AG04450 (cell line): ENCODE measurements at places on chromosomes 7 and 10.

- no peak for DNase-seq
These were observed 42.6 kb downstream of the ZNF273 start for GRCh38 chr7:64945503-64946175.

DNA sequence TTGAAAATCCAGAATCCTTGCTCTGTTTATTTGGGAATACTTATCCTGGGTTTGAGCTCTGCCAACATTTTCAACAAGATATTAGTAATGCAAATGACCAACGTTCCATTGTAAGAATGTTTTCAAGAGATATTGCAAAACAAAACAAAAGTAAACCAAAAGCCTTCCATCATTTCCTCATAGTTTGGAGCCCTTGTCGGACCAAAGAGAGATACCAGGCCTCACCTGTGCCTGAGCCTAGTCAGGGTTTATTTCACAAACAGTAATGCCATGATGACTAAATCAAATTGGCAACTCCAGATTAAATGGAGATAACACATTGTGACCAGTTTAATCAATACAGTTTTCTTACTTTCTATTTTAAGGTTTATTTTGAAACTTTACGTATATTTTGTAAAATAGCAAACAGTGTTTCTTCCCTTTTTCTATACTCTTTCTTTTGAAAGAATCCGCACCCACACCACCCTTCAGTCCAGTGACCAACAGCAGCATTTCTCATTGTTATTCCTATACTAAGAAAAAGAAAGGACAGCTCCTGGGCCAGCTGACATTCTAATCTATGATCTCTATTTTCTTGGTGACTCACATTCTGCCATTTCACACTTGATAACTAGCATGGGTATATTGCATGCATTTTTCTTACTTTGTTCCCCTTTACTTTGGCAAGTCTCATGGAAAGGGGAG lies 168.5 kb upstream of the MEOX2 start:
- DNase-seq = no peak

- DNase-seq = no peak
These were observed 224.4 kb downstream of the USP6NL start for GRCh38 chr10:11387044-11387443.

GRCh38 chr7:1698951-1699350 lies 28.9 kb downstream of the ELFN1 start:
- no peak for DNase-seq

- DNase-seq = no peak
These were observed 158.3 kb upstream of the KCND2 start for GRCh38 chr7:120114626-120115025.

DNA sequence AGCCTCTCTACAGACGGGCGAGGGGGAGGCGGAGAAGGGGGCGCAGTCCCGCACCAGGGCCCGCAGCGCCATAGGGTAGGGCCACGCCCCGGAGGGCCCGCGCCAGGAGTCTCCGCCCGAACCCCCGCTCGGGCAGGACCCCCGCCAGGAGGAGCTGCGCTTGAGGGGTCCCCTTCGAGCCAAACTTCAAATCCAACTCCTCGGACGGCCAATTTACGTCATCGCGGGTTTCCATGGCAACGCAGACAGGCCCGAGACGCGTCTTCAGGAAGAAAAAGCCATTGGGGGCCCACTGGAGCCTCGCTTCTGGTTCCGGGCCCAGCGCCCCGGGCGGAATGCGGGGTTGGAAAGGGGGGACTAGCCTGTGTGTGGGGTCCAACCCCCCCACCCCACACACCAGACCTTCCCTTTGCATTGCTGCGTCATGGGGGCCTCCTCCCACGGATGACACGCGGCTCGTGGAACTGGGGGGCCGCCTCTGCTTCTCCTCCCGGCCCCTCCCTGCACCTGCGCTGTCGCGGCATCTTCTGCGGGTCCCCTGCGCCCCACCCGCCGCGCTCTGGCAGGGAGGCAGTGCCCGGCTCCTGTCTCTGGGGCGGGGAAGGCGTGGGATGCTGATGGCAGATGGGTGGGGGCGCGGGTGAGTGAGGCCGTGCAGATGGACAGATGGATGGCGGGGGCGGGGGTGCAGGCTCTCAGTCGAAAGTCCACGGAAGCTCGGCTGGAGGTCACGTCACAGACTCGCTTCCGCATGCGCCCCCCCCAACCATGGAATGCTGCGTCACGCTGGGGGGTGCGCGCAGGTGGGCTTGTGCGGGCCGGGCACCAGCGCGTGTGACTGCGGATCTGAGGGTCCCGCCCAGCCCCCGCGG lies 1.2 kb downstream of the CALY start:
- no peak for DNase-seq

DNA sequence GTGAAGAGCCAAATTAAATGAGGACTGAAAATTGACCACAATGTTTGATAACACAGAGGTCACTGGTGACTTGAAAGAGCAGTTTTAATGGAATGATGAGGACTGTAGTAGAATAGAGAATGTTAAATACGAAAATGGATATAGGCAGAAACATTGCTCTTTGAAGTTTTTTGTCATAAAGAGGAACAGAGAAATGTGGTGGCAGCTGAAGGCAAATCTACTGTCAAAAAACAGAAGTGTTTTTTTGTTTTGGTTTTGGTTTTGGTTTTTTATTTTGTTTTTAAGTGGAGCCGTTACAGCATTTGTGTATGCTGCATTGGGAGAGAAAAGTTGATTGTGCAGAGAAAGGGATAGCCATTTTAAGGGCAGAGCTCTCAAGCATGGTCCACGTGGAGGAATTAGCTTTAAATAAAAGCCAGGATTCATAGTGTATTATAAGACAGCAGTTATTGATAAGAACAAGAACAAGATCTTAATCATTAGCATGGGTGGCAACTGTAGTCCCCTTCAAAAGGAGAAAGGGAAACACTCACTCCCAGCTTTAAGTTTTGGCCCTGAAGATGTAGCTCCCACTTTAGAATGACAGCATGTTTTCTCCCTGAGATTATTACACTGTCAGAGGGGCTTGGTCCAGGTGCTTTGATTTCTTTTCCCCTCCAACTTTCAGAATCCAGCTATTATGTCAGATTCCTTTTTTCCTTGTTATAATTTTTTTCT lies 156.7 kb upstream of the BET1 start:
- DNase-seq = no peak

DNA sequence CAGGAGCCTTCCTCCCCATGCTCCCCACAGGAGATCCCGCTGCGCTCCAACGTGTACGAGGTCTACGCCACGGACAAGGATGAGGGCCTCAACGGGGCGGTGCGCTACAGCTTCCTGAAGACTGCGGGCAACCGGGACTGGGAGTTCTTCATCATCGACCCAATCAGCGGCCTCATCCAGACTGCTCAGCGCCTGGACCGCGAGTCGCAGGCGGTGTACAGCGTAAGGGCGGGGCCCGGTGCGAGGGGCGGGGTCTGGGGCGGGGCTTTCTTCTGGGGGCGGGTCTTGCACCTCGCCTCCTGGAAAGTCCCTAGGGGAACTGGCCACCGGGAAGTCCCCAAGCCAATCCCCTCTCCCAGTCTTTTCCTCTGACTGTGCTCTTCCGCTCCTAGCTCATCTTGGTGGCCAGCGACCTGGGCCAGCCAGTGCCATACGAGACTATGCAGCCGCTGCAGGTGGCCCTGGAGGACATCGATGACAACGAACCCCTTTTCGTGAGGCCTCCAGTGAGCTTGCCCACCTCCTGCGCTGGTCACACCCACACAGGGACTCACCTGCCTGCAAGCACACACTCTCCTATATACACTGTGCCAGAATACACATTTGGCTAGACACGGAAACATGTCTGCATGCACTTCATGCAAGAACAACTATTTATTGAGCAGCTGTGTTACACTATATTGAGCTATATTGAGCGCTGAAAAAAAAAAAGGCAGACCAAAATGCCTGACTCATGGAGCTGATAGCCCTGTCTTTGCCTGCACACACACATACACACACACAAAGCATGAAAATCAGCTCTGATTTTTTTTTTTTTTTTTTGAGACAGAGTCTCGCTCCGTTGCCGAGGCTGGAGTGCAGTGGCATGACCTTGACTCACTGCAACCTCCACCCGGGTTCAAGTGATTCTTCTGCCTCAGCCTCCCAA lies 32.7 kb upstream of the VSIR start:
- no peak for DNase-seq

DNA sequence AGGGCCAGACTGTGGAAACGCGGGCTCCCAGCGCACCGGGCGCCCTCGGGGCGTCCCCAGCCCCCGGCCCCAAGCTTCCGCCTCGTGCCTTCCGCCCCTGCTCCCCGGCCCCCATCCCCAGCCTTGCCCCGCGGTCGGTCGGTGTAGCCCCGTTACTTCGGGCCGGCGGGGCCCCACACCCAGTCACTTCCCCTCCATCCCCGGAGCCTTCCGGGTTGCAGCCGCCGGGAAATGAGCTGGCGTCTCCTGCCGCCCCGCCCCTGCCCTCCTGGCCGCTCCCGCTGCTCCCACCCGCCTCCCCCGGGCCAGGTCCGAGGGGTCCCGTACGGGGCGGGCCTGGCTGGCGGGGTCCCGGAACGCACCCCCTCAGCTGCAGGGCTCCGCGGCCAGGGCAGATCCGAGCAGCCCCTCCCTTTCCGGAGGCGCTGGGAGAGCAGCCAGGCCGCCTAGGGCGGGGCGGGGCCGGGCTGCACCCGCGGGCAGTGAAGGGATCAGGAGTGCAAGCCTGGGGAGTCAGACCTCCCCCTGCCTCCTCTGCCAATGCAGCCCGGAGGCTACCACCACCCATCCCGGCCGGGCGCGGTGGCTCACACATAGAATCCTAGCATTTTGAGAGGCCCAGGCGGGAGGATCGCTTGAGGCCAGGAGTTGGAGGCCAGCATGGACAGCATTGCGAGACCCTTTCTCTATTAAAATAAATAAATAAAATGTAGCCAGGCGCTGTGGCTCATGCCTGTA lies 709 bp downstream of the ARPC1B start:
- DNase-seq = no peak

- no peak for DNase-seq
These were observed 282.4 kb downstream of the SORCS3 start for GRCh38 chr10:104923501-104923900.

DNA sequence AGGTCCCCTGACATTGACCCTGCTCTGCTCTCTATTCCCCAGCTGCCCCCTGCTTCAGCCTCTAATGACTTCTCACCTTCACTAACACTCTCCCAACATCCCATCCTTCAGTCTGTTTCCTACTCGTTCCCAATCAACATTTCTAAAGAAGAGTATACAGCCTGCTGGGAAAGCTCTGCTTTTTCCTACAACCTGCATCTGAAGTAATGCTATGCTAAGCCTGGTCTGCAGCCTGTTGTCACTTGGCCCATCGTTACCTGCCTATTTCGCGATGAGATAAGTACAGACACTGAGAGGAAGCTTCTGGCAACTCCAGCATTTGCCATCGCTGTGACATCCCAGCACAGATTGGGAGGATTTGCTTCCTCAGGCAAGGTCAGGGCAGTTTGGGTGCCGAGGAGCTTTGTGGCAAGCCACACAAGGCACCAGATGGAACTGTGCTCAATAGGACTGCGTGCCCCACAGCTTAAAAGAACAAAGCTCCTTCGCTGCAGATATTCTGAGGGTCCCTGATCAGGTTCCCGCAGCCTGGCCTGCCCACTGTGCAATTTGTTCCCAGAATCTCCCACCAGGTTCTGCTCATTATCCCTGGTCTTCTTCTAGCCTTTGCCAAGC lies 51.4 kb downstream of the PKD1L1 start:
- DNase-seq = no peak

DNA sequence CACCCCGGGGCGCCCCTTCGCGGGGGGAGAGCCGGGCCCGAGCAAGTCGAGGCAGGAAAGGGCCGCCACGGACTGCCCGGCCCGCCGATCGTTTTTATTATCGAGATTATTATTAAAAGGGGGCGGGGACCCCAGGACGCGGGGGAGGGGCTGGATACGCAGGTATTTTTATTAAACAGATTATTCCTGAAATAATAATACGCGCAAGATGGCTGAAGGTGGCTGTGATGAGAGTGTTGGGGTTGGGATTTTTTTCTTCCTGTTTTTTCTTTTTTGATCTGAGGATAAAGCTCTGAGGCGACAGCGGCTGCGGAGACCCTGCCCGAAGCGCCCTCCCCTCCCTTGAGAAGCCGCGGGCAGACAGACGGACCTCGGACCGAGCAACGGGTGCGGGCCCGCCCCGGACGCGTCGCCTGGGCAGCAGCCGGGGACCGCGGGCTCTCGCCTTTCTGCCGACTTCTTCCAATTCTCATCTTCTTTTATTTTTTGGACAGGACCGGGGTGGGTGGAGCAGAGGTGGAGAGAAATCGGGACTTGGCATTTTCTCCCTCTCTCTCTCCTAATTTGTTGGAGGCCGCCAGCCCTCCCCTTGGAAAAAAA lies 1.4 kb upstream of the TRIM8 start:
- no peak for DNase-seq

GRCh38 chr10:8418631-8419030 lies 364.1 kb downstream of the GATA3 start:
- DNase-seq = no peak

- DNase-seq = peak; percentile 51
These were observed 14.4 kb upstream of the YWHAG start for GRCh38 chr7:76372984-76373833.
